Cortex of kidney (tissue), 1 donor: ENCODE measurements at places on chromosomes 5 and 9.

- no peak for DNase-seq
Observed at GRCh38 chr9:125332527-125332926, 70.9 kb downstream of the GAPVD1 start.

DNA sequence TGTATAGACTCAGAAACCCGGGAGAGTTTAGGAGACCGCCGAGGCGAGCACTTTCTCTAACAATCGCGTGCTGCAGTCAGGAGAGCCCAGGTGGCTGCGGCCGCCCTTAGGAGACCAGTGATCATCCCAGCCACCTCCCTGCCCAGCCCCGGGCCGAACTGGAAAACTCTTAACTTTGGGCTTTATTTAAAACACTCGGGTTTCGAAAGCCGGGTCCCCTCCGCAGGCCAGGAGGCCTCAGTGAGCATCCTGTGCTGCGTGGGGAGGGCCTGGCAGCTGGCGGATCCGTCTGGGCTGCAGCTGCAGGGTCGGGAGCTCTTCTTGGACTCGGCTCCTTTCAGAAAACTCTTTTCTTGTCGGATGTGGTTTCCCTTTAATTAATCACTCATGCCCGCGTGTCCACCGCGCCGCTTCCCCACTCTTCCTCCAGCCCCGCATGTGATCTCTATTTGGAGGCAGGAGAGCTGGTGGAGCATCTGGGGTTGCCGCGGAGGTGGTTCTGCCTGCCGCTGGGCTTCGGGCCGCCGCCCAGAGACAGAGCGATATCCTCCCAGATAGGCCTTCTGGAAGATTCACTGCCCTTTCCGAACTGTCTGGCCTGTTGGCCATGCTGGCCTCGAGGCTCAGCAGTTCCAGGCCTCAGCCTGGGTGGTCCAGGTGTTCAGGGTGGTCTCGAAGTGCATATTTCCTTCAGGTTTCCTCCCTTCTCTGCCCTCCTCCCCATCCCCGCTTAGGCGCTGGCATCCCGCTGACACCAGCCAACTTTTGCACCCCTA, 59.5 kb downstream of the TMEM174 start:
- no peak for DNase-seq

GRCh38 chr5:112737463-112738190, at the start of gene APC:
APC (plus strand) TSS chr5:112737885; CDS start chr5:112754891, 17,006 bp downstream.
- DNase-seq = no peak

GRCh38 chr9:36862206-36863145, 171.6 kb downstream of the PAX5 start:
- DNase-seq = no peak

- DNase-seq = no peak
Observed at GRCh38 chr9:82593501-82593900, 469.4 kb downstream of the RASEF start.

GRCh38 chr9:129932303-129933151, 97.3 kb downstream of the USP20 start:
- DNase-seq = no peak

- DNase-seq = no peak
Observed at GRCh38 chr9:110919050-110919435, 119.2 kb downstream of the LPAR1 start.

- no peak for DNase-seq
Observed at GRCh38 chr9:135216791-135217441, 129.4 kb downstream of the OLFM1 start.

- DNase-seq = no peak
Observed at GRCh38 chr9:35907711-35908503, 1.4 kb upstream of the SPAAR start.

DNA sequence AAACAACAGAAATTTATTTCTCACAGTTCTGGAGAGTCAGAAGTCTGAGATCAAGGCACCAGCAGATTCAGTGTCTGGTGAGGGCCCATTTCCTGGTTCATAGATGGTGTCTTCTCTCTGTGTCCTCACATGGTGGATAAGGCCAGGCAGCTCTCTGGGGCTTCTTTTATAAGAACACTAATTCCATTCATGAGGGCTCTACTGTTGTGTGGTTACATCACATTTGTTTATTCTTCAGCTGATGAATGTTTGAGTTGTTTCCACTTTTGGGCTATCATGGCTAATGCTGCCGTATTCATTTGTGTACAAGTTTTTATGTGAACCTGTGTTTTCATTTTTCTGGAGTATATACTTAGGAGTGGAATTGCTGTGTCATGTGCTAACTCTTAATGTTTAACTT, 35.2 kb downstream of the DDX4 start:
- no peak for DNase-seq

GRCh38 chr9:13047827-13048587, 231.5 kb downstream of the MPDZ start:
- DNase-seq = no peak

GRCh38 chr9:92480986-92481633, 1.2 kb downstream of the ASPN start:
- no peak for DNase-seq

GRCh38 chr9:84697509-84698114, 28.1 kb downstream of the NTRK2 start:
- no peak for DNase-seq

GRCh38 chr5:130206686-130207085, 302.4 kb downstream of the CHSY3 start:
- DNase-seq = no peak

GRCh38 chr9:38288502-38288901, 104.0 kb upstream of the ALDH1B1 start:
- no peak for DNase-seq

DNA sequence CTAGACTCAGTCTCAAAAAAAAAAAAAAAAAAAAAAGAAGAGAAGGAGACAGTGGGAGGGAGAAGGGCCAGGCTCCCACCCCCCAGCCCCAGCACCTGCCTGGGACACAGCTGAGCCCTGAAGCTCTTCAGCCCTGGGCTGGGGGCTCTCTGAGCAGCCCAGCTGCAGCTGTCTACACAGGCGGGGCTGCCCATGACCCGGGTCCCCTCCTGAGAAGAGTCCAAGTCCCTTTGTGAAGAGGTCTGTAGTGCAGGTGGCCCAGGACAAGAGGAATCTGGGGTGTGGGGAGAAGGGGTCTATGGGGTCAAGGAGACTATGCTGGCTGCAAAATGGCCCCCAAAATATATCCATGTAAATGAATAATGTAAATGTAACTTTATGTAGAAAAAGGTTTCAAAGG, 6.7 kb upstream of the LCN2 start:
- no peak for DNase-seq

- no peak for DNase-seq
Observed at GRCh38 chr5:31731016-31731415, 92.1 kb downstream of the PDZD2 start.

- no peak for DNase-seq
Observed at GRCh38 chr5:93665648-93666047, 75.8 kb downstream of the POU5F2 start.

DNA sequence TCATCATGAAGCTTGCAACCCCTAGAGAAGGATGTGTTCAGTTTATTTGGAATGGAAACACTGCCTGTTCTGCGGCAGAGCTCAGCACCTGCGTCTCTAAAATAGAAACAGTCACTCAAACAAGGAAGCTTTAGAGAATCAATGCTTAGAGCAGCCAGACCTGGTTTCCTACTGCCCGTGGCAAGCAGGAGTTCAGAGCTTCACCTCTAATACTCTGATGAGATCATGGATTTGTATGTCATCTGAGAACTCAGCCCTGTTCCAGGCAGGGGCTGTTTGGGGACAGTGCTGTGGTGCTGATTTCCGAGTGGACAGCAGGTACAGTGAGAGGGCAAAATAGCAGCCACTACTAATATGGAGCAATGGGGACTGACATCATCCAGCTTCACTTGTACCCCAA, 236.0 kb upstream of the IRX1 start:
- no peak for DNase-seq

- DNase-seq = no peak
Observed at GRCh38 chr5:56876327-56876726, 33.1 kb upstream of the SETD9 start.

DNA sequence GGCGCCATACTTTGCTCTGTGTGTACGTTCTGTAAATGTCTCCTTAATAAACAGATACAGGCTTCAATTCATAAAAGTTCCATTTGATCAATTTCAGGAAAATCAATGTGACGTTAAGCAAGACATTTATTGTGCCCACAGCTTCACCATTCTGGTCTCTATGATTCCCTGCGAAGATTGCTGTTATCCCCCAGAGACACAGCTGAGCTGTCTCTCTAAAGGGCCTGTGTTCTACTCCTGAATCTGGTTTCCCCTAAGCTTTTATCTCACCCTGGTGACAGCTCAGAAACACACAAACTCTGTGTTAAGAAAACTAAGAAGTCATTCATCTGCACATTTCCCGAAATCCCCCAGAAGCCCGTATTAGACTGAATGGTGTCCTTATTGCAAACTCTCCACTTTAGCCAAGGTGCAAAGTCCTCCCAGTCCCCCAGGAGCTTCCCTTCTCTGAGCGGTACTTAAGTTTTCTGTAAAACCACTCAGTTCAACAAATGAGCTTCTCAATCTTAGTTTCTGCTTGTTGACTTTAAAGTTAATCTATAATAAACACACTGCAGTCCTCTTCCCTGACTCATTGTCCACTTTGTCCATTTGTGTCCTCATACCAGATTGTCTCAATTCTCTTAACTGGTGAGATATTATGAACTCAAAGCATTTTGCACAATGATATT, 1.4 kb upstream of the C5orf15 start:
- no peak for DNase-seq

GRCh38 chr5:160342413-160342941, 27.9 kb downstream of the C1QTNF2 start:
- DNase-seq = no peak

GRCh38 chr9:136240941-136241340, 4.7 kb downstream of the QSOX2 start:
- DNase-seq = no peak

GRCh38 chr9:81879501-81879916, 48.7 kb upstream of the SPATA31D4 start:
- DNase-seq = no peak

GRCh38 chr5:171442287-171443042, 23.0 kb downstream of the FGF18 start:
- no peak for DNase-seq

- no peak for DNase-seq
Observed at GRCh38 chr5:65121880-65122436, 353.2 kb downstream of the CWC27 start.

- DNase-seq = no peak
Observed at GRCh38 chr9:137521405-137521985, 28.7 kb downstream of the PNPLA7 start.

GRCh38 chr5:68449380-68449779, 233.8 kb downstream of the PIK3R1 start:
- DNase-seq = no peak

DNA sequence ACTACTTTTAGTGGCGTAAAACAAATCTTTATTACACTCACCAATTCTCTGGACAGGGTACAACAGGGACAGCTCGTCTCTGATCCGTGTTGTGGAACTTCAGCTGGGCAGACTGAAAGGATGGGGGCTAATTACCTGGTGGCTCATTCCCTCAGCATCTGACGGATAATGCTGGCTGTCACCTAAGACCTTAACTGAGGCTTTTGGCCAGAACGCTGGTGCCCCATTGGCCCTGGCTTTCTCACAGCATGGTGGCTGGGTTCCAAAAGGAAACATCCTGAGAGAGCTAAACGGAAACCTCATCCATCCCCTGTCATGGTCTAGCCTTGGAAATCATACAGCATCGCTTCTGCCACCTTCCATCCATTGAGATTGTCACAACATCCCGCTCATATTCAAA, 62.9 kb downstream of the RAI14 start:
- DNase-seq = no peak

DNA sequence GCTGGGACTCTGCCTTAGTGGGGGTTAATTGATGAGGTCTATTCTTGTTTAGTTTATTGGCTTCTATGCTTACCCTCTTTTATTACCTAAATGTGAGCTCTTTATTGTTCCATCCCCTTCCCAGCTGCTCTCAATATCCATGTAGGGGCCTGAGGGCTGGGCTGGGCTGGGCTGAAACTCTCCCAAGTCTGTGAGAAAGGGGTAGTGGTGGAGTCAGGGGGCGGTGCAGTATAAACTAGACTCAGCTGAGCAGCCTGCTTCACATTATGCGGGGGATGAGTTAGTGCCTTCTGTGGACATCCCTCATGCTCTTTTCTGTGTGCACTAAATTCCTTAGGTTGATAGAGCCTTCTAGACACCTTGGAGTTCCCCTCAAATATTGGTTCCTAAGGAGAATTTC, 451.8 kb upstream of the PTGER4 start:
- DNase-seq = no peak

DNA sequence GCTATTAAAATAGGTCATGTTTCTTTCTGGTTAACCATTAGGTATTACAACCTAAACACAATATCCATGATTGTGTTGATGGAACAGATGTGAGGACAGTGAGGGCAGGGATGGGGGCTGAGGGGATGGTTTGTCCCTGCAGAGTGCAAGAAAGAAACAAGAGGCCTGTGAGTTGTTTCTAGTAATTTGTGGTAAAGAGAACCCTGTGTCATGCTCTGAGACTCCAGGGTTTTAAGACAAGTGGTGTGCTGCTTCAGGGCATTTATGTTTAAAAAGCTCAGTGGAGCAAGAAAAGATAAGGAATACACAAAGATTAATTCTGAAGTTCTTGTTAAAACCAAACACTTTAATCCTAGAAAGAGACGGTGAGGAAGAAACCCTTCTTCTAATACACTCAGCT, 656.5 kb downstream of the TLE1 start:
- DNase-seq = no peak

- no peak for DNase-seq
Observed at GRCh38 chr5:29037716-29038115, 1999.3 kb upstream of the CDH9 start.

GRCh38 chr5:140175367-140176030, 511 bp downstream of the CYSTM1 start:
- no peak for DNase-seq

DNA sequence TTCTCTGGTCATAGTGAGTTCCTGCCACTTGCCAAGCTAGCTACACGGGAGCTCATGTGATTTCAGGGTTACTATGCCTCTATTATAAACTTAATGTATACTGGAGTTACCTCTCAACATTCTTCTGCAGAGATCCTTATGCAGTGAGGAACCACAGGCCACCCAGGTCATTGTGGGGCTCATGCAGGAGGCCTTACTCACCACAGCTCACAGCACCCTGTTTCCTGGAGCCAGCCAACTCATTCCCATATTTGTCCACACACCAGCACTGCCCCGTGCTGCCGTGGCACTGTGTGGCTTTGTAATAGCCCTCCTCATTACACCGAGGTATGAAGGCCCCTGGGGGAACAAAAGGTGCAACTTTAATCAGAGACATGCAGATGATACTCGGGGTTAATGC, 520.0 kb downstream of the SPOCK1 start:
- DNase-seq = no peak

DNA sequence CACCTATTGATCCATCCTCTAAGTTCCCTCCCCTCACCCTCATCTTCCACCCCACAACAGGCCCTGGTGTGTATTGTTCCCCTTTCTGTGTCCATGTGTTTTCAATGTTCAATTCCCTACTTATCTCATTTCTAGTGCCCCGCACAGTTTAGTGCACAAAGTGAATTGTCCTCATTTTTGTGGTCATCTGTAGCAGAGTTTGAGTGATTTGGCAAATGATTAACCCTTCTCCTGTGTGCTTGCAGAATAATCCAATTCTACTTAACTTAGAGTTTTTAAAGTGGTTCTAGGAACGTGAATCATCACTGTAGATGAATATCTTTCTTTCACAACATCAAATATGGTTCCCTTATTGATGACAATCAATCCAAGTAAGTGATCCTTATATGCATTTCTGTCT, 6.3 kb upstream of the HAPLN1 start:
- DNase-seq = no peak

GRCh38 chr5:158051036-158051435, 192.1 kb upstream of the CLINT1 start:
- DNase-seq = no peak
